Colonic mucosa (tissue), 4 donors: ENCODE measurements at places on chromosomes 4 and X. TPM values are rescaled to one million over a fixed set of nuclear protein-coding genes. Genes with fewer than 3 reads are reported as not detected.

The DCX gene
- 0.11 TPM for total RNA-seq

- H3K36me3 ChIP-seq = no peaks in the 10 kb centered on the region
- H3K27me3 ChIP-seq = no peaks in the 10 kb centered on the region
- DNase-seq = no peak
- H3K27ac ChIP-seq = no peak overlapping the region
Observed at GRCh38 chr4:138555584-138555983, 313.4 kb upstream of the SLC7A11 start.

The AFP gene
- 0.48 TPM for total RNA-seq

DNA sequence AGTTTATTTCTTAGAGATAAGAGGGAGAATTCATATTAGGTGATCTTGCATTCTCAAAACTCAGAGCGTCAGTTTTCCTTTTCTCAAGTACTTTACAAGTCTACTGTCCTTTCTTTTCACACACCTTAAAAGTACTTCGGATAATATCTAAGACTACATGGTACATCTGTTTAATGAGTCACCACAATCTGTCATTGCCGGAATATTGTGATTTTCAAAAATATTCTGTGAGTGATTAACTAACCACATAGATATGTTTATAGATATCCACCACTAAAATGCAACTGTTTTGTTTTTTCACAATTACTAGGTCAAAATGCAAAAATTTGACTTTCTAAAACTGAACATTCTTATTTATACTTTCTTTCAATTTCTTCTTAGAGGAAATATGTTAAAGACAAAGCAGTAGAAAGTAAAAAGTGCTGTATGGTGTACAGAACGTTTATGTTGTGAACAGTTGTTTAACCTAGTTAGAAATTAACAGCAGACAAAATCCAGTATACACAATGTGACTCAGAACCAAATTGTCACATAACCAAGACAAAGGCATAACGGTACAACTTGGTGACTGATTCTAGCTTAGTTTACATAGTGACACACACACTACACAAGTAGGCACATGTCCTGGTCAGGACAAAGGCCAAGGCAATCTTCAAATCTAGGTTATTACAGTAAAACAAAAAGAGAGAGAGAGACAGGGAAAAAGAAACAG, 482.9 kb downstream of the NAF1 start:
- H3K27me3 ChIP-seq = no peaks in the 10 kb centered on the region
- H3K27ac ChIP-seq = peak overlapping the region; percentile 61
- H3K4me1 ChIP-seq = no peaks in the 10 kb centered on the region
- no peak for DNase-seq

The FRG2 gene
- not detected for total RNA-seq

DNA sequence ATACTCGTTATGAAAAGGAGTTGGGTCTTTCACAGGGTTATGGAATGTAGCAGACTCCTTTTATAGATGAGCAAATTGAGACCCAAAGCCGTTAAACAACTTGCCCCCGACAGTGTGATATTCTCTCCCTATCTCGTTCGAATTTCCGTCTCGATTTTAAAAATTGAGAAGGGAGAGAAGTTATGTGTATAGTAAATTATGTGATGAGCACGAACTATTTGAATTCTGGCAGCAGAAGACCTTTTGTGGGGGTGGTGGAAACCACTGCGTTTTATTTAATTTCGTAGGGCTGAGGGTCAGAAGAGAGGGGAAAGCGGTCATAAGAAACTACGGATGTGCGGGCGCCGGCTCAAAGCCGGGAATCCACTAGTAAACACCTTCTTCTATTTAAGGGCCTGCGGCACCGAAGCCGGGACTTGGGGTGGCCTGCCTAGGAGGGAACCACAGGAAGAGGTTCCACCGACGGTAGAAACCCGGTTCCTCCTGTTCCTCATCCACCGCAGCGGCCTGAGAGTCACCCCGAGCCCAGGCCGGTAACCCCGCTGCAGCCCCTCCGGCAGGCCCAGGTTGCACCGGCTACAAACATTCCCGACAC, 1.5 kb upstream of the DDX3X start:
- peak; percentile 48 for DNase-seq
- peaks cover 6% of the 10 kb centered on the region for H3K4me1 ChIP-seq
- H3K36me3 ChIP-seq = no peaks in the 10 kb centered on the region
- H3K27ac ChIP-seq = peak overlapping the region; percentile 92

GRCh38 chr4:161428180-161428965, 735.4 kb downstream of the FSTL5 start:
- no peak overlapping the region for H3K27ac ChIP-seq
- H3K4me1 ChIP-seq = no peaks in the 10 kb centered on the region
- no peak overlapping the region for H3K4me3 ChIP-seq
- no peaks in the 10 kb centered on the region for H3K27me3 ChIP-seq

DNA sequence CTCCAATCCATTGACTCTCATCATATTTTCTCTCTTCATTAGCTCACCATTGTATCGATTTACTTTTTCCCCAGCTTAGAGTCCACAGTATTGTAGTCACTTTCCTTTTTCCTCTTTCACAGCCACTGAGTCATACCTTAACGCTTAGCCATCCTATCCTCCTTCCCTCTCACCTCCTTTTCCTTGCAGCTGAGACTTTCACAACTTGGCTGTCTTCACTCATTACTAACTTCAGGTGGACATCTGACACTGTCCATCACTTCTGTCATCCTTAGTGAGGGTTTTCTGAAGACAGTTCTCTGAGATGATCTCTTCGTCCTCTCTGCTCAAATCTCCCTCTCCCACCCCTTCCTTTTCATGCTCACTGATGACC, 70.5 kb upstream of the ESX1 start:
- H3K4me3 ChIP-seq = no peak overlapping the region
- H3K27me3 ChIP-seq = no peaks in the 10 kb centered on the region
- DNase-seq = no peak
- H3K36me3 ChIP-seq = no peaks in the 10 kb centered on the region

The GPR119 gene
- total RNA-seq = 0.52 TPM

GRCh38 chr4:81620442-81620841, 148.7 kb upstream of the RASGEF1B start:
- no peaks in the 10 kb centered on the region for H3K4me1 ChIP-seq
- H3K27ac ChIP-seq = no peak overlapping the region
- no peaks in the 10 kb centered on the region for H3K36me3 ChIP-seq
- H3K27me3 ChIP-seq = no peaks in the 10 kb centered on the region

DNA sequence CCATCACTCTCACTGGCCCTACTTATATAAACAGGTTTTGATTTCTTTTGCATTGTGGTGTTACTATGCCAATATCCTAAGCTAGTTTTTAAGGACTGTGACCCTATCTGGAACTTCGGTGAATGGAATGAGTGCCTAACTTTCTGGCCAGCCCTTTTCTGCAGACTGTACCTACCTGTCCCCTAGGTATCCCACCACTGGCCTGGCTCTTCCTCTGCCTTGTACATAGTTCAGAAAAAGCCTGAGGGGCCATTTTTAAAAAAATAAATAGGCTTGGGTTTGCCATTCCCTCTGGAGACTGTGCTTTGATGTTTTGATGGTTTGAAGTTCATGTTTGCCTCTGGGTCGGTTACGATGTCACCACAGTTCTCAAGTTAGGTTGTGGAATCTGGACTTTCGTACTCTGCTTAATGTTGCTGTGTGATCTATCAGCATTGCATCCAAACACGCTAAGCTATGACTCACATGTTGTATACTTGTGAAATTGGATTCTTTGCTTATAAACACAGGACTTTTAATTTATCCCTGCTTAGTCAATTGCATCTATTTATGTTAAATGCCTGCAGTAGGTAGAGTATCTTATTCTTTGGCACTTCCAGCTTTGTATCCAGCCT, 182.0 kb downstream of the ANKRD50 start:
- H3K27me3 ChIP-seq = no peaks in the 10 kb centered on the region
- no peak overlapping the region for H3K4me3 ChIP-seq
- DNase-seq = no peak
- H3K4me1 ChIP-seq = no peaks in the 10 kb centered on the region
- no peaks in the 10 kb centered on the region for H3K36me3 ChIP-seq
- no peak overlapping the region for H3K27ac ChIP-seq

- no peaks in the 10 kb centered on the region for H3K36me3 ChIP-seq
- no peak overlapping the region for H3K27ac ChIP-seq
- no peaks in the 10 kb centered on the region for H3K27me3 ChIP-seq
- H3K4me1 ChIP-seq = no peaks in the 10 kb centered on the region
Observed at GRCh38 chr4:148265627-148266026, 176.6 kb downstream of the NR3C2 start.

DNA sequence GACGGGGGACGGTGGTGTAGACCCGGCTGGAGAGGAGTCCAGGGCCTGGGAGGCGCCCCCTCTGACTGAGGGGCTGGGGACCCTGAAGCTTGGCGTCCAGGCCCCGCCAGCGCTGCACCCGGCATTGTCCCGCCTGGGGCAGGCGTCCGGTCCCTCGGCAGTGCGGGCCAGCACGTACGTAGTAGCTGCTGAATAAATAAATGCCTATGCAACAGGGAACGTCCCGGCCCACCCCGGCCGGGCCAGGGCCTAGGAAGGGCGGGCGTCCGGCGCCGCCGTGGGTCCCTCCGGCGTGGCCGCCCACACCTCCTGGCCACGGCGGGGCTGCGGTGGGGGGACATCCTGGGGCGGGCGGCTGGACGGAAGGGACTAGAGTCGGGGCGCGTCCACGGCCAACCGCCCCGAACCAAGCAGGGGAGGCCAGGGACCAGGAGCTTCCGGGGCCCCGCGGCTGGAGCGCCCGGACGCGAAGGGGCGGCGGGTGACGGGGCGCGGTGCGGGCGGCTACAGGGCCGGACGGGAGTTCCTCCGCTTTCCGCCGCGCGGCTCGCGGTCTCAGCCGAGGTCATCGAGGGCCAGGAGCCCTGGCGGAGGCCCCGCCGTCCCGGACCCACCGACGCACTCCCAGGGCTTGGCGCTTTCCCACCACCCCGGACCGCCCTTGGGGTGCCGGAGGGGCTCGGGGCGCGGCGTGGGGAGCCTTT, 886 bp upstream of the WWC2 start:
- H3K36me3 ChIP-seq = no peaks in the 10 kb centered on the region
- peak overlapping the region; percentile 71 for H3K27ac ChIP-seq
- H3K4me3 ChIP-seq = peak overlapping the region; percentile 55
- DNase-seq = peak; percentile 29
- peaks cover 6% of the 10 kb centered on the region for H3K4me1 ChIP-seq
- peaks cover 33% of the 10 kb centered on the region for H3K27me3 ChIP-seq

The SOD3 gene
- 22.3 TPM for total RNA-seq

- H3K4me1 ChIP-seq = no peaks in the 10 kb centered on the region
- DNase-seq = peak; percentile 54
Observed at GRCh38 chrX:16946971-16947562, 609 bp downstream of the REPS2 start.

- DNase-seq = no peak
- no peak overlapping the region for H3K27ac ChIP-seq
- no peaks in the 10 kb centered on the region for H3K4me1 ChIP-seq
- H3K4me3 ChIP-seq = no peak overlapping the region
Observed at GRCh38 chr4:151458148-151458547, 49.2 kb downstream of the FHIP1A start.

DNA sequence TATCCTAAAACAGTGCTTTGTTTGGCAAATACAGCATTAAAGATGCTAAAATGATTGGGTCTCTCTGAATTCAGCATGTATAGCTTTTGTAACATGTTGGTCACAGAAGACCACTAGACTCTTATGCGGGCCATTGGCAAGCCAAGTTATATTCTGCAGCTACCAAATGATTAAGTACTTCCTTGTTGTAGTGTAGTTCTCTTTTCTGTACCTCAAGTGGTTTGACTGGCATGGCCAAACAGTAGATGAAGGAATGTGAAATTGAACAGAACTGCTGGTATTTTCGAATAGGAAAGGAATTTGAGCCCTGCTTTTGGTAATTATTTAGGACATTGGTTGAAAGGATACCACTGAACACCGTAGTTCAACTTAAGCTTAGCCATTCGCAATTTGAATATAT, 193.9 kb upstream of the GPC4 start:
- no peak overlapping the region for H3K27ac ChIP-seq
- no peaks in the 10 kb centered on the region for H3K36me3 ChIP-seq
- H3K27me3 ChIP-seq = no peaks in the 10 kb centered on the region
- no peaks in the 10 kb centered on the region for H3K4me1 ChIP-seq
- H3K4me3 ChIP-seq = no peak overlapping the region

DNA sequence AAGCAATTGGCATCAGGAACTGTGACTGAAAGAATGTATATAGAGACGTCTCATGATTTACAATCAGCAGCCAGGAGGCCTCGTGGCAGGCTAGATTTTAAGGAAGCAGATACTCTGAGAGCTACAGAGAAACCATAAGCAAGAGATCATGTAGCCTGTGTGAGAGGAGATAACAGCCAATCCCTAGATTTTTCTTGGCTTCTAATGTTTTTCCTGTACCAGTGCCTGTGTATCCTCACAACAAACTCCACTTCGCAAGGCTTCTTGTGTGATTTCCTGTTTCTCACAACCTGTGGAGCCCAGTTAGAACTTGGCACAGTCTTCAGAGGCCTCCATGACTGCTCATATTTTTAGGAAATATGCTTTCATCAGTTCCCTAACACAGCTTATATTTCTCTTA, 147.9 kb downstream of the PTCHD1 start:
- H3K27me3 ChIP-seq = no peaks in the 10 kb centered on the region
- no peak overlapping the region for H3K4me3 ChIP-seq
- no peaks in the 10 kb centered on the region for H3K4me1 ChIP-seq

DNA sequence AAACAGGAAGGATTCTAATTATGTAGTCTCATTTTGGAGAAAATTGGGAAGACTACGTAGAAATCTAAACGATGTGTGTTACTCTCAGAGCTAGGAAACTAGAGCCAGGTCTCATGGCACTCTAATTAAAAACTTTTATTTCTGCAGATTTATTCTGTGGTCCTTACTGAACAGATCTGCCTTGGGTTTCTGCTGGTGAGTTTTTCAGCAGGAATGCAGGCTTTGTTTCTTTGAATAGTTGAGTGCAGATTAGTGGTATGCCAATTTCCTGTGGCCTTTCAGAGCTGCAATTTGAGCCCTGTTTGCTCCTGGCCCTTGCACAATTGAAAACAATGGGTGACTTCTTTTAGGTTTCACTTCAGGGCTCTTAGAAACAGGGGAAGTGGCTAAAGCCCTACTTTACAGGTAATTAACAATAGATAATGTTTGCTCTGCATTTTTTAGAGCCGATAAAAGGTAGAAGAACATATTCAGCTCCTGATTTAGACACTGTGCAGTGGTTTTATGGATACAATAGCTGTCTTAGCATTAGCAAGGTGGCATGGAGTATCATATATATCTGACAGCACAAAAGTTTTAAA, 21.8 kb downstream of the SPRY1 start:
- peak overlapping the region; percentile 10 for H3K27ac ChIP-seq
- DNase-seq = no peak
- no peaks in the 10 kb centered on the region for H3K27me3 ChIP-seq
- H3K36me3 ChIP-seq = no peaks in the 10 kb centered on the region

The GABRG1 gene
- total RNA-seq = not detected

DNA sequence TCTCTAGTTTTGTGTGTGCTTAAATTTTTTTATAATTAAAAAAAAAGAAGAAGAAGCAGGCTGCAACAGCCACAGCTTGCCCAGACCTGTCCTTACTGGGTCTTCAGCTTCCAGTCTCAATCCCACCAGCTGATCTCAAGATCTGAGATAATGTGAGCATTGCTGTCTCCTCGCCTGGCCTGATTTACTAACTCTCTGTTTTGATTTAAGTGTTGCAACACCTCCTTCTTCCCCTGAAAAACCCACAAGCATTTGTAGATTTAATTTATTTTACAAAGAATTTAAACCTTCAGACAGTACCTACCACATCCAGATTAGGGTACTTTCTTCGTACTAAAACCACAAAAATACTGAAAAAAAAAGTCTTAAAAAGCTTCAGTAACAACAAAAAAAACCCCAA, 38.0 kb downstream of the FAM241A start:
- H3K4me1 ChIP-seq = no peaks in the 10 kb centered on the region
- DNase-seq = no peak
- H3K27me3 ChIP-seq = no peaks in the 10 kb centered on the region

GRCh38 chr4:40530961-40531635, 98.6 kb downstream of the RBM47 start:
- H3K36me3 ChIP-seq = no peaks in the 10 kb centered on the region
- H3K4me3 ChIP-seq = no peak overlapping the region
- H3K27me3 ChIP-seq = no peaks in the 10 kb centered on the region
- no peaks in the 10 kb centered on the region for H3K4me1 ChIP-seq
- peak overlapping the region; percentile 69 for H3K27ac ChIP-seq
